ENCODE measurements at places on chromosomes 4 and X.

GRCh38 chr4:15043922-15044321 is 41.6 kb downstream of the CPEB2 start:
- no peak for DNase-seq

DNA sequence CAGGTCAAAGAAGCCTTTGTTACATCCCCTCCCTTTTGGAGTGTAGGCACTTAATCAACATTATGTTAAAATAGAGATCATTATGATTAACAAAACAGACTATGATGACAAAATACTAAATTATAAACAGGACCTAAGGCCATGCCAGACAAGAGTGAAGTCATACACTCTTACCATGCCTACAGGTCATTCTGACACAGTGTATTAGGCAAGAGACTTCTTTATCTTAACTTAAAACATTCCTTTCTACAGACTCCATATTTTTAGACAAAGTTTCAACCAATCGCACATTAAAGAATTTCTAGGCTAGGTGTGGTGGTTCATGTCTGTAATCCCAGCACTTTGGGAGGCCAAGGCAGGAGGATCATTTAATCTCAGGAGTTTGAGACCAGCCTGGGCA is 128.6 kb upstream of the SLC34A2 start:
- DNase-seq = no peak

DNA sequence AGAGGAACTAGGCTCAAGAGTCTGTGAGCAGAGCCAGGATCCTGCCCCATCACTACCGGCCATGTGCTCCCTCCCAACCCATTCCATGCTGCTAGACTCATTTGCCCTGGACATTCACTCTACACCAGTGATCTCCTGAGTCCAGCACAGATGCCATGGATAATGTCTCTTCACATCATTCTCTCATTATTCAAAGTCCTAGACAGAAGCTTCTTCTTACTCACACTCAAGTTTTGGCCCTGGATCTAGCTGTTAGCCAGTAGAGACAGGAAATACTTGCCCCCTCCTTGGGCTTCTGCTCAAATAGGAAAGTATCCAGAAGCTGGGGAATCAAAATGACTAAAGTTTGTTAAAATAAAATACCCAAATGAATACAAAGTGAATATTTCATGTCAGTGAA is 266.8 kb upstream of the LDB2 start:
- no peak for DNase-seq

DNA sequence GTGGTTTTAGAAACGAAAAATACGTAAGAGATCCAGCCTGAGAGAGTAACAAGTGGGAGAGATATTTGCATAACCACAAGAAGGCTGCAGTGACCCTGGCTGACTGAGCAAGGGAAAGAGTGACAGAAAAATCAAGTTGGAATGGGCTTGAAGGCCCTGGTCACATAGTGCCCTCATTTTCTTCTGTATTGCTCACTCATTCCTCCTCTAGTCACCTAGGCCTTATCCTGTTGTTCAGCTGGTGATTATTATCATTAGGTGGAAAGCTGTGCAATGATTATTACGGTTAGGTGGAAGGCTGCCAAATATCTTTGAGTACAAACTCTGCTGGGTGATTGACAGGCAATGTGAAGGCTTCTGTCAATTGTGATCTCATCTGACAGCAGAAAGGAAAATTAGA is 2384.1 kb downstream of the PCDH7 start:
- DNase-seq = no peak

DNA sequence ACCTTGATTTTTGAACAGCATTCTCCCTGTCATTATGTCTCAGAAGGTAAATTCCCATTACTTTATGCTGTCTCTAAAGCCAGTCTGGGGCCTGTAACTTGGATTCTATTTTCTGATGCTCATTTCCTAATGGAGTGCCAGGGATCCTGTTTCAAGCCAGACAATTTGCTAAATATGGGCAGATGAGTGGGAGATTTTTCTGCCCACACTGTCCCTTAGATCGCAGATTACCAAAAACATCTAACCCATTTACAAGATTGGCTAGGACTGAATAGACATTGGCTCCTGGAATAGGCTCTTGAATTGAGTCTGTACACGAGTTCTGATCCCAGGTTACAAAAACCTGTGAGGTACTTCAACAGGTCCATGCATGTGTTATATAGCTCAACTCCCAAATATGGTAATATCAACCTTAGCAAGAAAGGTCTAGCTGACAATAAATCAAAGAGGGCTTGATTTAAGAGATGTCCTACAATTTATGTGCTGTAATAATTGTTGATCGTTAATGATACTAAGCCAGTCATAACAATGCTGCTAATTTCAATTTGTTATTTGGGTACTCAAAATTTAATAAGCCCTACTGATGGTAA is 5.7 kb downstream of the GPC3 start:
- no peak for DNase-seq

- DNase-seq = no peak
These were observed 26.8 kb downstream of the AFAP1 start for GRCh38 chr4:7912826-7913225.

DNA sequence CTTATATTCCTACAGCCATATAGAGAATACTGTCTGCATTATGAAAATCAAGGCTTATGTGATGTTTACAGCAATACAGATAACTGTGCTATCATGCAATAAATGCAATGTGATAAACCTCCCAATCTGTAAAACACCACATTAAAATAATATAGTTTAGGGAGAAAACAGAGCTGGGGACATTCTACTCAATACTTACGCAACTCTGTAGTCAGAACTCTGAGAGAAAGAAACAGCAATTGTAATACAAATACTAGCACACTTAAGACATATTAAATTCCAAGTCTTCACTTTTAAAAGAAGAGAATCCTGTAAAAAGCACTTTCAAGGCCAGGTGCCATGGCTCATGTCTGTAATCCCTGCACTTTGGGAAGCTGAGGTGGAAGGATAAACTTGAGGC is 61.4 kb downstream of the ANKRD17 start:
- DNase-seq = no peak

All from central memory CD4-positive, alpha-beta T cell (primary cell).